ENCODE measurements at places on chromosomes 2 and 18.

GRCh38 chr18:36152781-36153180, 23.1 kb downstream of the ELP2 start:
- DNase-seq, result no peak

DNA sequence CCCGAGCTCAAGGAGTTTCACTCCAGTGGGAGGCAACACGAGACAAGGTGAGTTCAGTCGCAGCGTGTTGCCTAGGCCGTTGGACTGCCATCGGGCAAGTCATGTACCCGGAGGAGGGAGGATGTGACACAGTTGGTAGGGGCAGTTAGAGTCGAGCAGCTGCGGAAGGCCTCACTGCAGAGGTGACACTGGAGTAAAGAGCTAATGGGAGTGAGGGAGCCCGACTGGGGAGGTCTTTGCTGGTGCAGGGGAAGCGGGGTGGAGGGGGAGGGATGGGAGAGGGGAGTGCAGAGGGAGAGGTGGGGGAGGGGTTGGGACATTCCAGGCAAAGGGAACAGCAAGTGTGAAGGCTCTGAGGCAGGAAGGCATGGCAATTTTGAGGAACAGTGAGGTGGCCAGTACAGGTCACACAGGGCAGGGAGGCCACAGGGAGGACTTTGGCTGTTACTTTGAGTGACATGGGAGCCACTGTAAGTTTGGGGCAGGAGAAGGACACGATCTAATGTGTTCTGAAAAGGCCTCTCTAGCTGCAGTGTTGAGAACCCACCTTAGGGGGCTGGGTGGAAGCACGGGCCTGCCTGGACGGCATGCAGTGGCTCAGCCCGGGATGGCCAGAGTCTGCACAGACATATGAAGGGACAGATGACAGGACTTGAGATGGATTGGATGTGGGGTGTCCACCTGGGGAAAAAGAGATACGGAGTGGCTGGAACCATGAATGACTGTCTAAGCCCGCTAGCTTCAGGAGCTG, 61.1 kb downstream of the KCNF1 start:
- no peak for DNase-seq

- DNase-seq, result no peak
Observed at GRCh38 chr2:175575346-175576258, 394.1 kb upstream of the ATP5MC3 start.

DNA sequence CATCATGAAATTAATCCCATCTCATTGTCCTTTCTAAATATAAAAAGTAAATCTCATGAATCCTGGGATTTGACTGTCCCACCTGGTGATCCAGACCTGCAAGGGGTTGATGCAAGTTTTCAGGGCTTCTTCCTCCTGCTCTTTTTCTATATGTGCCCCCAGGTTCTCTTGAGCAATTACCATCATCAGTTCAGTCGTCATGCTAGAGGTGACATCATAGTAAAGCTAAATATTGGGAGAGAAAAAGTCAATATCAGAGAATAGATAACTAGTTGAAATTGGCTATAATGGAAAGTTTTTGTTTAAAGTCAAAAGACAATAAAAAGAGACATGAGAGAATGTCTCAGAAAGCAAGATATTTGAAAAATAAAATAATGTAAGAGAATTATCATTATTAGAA, 8.3 kb downstream of the MDH1B start:
- DNase-seq, result no peak

DNA sequence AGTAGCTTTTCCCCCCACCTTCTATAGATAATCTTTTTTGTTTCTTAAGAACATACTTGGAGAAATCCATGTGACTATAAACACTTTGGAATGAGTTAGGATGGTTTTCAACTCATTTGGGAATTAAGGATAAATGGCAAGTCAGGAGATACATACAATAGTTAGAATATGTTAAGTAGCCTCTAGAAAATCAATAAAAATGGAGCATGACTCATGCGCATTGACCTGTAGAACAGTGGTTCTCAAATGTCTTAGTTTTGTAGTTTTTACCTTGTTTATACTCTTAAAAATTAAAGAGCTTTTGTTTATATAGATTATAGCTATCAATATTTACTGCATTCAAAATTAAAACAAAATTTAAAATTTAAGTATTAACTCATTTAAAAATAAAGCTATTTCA, 24.7 kb downstream of the NUP35 start:
- DNase-seq, result no peak

- DNase-seq, result no peak
Observed at GRCh38 chr2:37623971-37624900, 47.2 kb downstream of the CDC42EP3 start.

DNA sequence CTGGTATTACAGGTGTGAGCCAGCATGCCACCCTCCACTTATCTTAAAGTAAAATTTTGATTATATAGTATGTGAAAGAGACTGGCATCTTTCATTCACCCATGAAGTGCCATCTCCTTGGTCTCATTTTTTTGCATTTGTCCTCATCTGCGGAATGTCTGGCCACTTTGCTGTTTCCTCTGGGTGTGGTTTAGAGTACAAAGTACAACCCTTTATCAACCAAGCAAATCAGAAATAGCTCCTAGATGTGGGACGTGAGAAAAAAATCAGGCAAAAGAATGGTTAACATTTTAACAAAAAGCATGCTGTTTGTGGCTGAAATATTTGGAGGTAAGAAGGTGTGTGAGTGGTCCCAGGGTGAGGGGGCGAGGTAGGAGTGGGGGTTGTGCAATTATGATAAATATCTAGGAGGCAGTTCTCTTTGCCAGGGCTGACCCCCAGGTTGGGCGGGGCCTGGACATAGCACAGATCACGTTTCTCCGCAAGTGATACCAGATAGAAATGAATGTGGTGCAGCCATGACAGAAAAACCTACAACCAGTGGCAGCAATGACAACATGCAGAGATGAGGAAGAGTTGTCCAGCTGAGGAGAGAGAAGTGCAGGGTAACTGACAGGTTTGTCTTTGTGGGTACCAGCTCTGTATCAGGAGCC, 115.8 kb upstream of the SERTAD2 start:
- DNase-seq, result no peak

GRCh38 chr2:18380321-18380720, 180.1 kb downstream of the RDH14 start:
- no peak for DNase-seq

DNA sequence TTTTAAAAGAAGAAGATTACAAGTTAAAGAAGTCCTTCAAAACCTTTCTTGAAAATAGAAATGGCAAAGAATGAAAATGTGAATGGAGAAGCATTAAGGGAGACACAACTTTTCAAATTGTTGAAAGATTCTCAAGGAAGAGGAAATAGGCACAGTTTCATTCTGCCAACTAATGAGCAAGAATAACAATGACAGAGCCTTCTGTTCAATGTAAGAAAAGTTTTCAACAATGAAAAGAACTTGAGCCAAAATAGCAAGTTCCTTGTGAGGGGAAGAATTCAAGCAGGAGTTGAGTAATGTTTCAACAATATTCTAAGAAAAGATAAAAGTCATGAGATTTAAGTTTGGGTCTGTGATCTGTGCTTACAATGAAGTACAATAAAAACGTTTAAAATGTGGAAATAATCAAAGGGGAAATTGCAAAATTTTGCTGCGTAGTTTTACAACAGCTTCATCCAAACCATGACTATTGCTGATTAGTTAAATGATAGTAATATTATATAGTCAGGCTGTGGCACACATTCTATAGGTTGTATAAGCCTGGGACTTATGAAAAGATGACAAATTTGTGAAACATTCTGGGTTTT, 122.6 kb downstream of the METTL4 start:
- no peak for DNase-seq

GRCh38 chr2:128309280-128310093, 9.2 kb downstream of the HS6ST1 start:
- DNase-seq, result no peak

DNA sequence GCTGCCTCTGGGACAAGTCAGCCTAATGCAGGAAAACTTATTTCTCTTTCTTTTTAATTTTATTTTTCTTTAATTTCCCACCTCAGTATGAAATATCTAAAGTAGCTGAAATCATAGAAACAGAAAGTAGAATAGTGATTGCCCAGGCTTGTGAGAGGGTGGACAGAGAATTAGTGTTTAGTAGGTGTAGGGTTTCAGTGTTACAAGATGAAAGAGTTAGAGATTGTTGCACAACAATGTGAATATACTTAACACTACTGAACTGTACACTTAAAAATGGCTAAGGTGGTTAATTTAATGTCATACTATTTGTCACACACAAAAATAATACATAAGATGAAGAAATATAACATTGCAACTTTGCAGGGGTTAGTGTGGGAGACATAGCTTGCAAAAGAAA, 80.8 kb downstream of the NAT8 start:
- DNase-seq, result no peak

- no peak for DNase-seq
Observed at GRCh38 chr2:208112969-208113368, 11.4 kb downstream of the CRYGD start.

DNA sequence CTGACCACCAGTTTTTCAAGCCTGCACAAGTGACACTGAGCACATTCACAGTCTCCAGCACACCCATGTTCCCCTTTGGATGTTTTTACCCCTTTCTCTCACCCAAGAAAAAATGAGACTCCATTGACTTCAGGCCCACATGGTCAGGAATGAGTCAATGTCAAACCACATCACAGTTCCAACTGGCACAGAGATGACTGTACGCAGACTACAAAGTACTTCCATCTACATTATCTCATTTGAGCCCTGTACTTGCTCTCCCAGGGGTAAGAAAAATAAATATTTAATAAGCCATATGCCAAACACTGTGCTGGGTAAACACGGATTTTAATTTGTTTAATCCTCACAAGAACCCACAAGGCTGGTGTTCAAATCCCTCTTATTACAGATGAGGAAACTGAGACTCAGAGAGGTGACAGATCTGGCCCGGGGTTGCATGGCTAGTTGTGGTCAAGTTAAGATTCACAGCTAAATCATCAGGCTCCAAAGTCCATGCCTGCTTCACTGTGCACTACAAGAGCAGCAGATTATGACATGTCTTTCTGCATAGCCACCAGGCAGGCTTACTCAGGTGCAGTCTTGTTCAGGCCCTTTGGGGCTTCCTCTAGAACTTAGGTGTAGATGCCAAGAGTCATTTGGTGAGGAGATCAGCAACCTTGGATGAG, 106.1 kb downstream of the TXNL1 start:
- no peak for DNase-seq

- DNase-seq, result no peak
Observed at GRCh38 chr18:78543201-78543725, 436.4 kb upstream of the SALL3 start.

DNA sequence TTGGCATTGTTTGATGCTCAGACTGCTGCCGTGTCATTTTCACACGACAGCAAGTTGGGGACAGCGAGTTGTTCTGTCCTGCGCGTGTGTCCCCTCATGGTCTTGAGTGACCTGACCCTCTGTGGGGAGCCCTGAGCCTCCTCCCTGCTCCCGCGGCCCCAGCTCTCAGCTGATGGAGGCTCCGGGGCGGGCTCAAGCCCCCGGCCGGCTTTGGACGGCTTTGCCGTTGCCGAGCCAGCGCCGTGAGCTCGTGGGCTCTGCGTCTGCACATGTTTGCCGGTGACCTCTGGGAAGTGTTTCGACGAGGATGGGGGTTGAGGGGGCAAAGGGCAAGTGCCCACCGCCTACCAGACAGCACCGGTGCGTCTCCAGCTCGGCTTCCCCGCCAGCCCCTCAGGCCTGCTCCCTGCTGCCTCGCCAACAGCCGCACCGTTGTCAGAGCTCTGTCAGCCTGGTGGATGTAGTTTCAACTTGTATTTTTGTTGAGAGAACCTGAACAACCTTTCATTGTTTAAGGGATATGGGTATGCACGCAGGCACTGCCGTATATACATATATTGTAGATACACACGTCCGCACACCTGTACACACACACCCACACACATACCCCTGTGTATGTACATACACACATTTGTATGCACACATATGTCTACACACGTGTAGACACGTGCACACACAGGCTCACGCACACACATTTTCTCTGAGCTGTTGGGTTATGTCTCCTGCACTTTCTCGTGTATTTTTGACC, 13.7 kb downstream of the PDCD1 start:
- no peak for DNase-seq

- DNase-seq, result no peak
Observed at GRCh38 chr2:9263428-9263827, 56.8 kb downstream of the ASAP2 start.

DNA sequence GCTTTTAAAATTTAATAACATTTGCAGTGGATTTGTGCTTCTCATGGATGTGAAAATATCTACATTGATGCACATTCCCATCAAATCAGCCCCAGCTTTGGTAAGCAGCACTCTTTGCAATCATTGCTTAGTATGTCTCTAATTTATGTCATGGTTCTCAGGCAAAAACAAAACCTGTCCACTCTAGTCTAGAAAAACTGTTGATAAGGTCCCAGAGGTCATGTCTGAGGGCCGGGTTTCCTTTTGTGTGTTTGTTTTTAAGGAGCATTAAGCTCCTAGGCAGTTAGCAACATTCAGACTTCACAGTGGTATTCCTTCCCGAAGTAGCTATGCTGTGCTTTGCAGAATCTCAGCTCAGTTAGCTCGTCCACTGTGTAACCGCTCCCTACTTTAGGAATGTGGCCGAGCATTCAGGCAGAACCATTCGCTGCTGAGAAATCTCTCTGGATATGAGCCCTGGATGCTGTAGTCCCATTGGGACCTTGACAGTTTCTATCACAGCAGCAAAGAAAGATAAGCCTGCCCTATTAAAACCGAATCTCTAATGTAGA, 4.0 kb downstream of the DIPK1C start:
- no peak for DNase-seq

- no peak for DNase-seq
Observed at GRCh38 chr18:56756966-56757365, 105.8 kb downstream of the WDR7 start.

DNA sequence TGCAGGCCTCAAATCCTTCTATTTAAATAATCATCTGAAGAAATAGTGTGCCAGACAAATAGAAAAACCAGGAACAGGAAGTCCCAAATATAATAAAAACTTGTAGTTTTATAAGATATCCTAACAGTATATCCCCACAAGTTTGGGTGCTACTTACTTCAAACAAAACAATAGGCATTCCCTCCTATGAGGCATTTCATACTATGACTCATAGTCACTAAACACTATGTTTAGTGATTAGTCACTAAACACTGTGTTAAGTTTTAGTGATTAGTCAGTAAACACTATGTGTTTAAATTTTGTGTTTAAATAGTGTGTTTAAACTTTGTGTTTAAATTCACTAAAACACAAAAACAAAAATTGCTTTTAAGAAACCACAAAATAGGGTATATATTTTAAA, 407.0 kb upstream of the CDH19 start:
- DNase-seq, result no peak

DNA sequence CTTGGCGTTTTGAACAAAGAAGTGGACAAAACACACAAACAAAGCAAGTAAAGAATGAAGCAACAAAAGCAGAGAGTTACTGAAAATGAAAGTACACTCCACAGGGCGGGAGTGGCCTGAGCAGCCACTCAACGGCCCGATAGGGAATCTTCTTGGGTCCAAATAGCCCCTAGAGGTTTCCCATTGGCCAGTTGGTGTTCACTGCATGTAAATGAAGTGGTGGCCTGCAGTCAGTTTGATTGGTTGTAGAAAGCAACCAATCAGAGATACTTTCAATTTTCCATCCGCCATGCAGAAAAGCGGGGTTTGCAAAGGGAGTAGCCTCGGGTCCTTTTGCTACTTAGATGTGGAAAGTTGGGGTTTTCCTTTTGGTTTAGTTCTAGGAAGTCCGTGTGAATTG, 31.6 kb downstream of the CYBRD1 start:
- DNase-seq, result no peak

Data from activated naive CD4-positive, alpha-beta T cell (primary cell).